AG04450 (cell line): ENCODE measurements at places on chromosomes 1 and 21.

DNA sequence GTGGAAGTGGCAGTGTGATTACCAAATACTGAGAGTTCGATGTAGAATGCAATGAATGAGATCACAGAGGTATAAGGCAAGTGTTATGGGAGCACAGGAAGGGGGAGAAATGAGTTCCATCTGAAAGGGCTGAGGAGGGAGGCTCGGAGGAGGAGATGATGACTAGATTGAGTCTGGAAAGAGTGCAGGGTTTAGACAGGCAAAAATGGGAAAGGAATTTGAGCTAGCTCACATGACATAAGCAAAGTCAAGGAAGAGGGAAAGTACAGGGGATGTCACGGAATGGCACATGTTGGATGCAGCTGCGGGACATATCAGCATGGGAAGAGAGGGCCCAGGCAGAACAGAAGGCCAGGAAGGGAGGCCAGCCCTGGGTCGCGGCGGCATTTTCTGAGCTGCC is 132.7 kb downstream of the RUNX1 start:
- DNase-seq: peak; percentile 38

DNA sequence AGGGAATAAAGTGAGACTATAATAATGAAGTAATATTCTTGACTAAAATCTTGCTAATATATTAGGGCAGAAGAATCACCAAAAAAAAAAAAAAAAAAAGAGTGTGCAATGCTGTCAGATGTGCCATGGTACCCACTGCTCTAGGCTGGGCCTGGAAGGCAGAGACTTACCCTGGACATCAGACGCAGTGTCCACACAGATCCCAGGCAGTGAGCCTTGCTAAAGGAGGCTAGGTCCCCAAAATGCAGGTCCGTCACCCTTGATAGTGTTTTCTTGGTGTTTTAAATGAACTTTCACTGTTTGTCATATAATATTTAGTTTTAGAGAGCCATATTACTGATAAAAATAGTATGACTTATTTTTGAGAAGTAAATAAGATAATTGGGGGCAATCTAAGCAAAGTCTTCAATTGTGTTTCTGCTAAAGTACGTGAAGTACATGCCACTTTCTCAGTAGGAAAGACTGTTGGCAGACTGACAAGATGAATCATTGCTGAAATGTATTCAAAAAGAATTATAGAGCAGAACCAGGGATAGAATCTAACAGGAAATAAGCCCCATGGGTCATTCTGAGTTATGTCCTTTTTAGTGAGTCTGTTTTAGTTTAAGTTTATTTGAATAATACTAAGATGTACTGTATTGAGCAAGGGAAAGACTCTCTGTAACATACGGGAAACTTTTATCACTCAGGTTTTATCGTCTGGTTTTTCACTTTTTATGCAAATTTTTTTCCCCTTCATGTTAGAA is 74.6 kb upstream of the PDC start:
- DNase-seq: peak; percentile 73

DNA sequence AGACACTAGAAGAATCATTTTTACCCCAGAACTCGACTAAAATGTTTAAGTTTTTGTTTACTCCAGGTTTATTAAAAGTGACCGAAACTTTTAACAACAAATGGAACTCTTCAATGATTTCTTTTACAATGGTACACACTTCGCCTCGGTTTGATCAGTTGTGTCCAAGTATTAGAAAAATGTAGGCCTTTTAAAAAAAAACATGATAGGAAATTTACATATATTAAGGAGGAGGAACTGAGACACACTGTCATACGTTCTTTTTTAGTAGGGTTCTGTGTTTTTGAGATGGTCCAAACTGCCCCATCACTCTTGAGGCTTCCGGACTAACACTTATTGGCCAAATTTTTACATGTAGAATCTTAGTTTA is 1.3 kb downstream of the PRDM2 start:
- no peak for DNase-seq

GRCh38 chr21:45479691-45480675 is 62.3 kb downstream of the SLC19A1 start:
- no peak for DNase-seq

DNA sequence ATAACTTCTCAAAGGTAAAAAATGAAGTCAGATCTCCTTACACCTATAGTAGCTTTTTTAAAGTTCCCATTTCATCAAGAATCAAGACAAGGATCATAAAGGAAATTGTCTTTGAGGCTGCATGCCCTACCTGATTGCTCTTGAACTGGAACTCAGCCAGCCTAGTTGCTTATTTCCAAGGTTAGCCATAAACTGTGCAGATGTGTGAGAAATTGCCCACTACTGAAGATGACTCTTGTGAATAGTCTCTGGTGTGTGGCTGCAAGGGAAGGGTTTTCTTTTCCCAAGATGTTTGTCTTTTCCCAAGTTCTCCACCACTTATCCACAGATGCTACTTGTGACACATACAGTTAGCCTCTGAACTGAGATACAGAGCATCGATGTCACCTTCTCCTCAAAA is 81.7 kb upstream of the DUSP10 start:
- no peak for DNase-seq

DNA sequence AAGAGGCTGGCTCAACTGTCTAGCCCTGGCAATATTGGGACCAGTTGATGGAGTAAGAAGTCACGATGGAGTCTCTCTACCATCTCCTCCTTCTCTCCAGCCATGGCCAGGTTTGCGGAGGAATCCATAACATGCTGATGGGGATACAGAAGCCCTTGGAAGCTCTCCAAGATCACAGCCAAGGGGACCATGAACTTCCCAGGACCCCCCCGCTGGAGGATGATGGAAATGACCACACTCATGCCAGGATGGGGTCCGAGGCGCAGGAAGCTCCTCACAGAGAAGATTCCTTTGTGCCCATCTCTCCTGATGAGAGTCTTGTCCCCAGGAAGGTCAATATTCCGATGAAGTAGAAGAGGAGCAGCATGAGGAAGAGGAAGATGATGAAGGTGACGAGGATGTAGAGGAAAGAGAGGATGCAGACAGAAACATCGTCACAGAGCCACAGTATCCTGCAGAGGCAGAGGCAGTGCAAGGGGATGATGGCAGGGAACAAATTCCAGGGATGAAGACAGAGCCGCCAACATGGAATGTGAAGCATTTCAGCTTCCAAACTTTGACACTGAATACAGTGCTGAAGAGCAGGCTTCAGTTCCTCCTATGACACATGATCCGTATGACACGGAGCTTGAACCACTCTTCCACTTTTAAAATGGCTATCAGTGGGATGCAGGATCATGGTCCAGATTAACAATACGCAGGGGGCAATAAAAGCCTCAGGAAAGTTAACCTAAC is 57.9 kb upstream of the EDN2 start:
- DNase-seq: no peak

- no peak for DNase-seq
Measured at GRCh38 chr1:165527251-165528007, 16.4 kb upstream of the LRRC52 start.

- no peak for DNase-seq
Measured at GRCh38 chr1:200837931-200838571, 34.7 kb upstream of the GPR25 start.

DNA sequence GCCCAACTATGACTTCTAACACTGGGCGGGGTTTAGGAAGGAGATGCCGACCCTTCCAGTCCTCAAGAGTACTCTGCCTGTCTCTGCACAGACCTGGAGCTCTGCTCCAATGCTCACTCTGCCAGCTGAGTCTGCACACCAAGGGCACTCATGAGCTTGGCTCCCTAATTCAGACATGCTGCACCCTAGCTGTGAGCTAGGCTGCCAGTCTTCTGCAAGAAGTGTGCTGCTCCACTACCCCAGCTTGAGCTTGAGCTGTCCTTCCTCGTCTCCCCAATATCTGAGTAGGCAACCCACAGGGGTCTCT is 13.2 kb downstream of the TP53BP2 start:
- DNase-seq: no peak

- no peak for DNase-seq
Measured at GRCh38 chr1:12513181-12513580, 104.8 kb downstream of the DHRS3 start.

- no peak for DNase-seq
Measured at GRCh38 chr1:22790232-22791008, 79.8 kb downstream of the EPHB2 start.

GRCh38 chr21:33866826-33867225 is 48.8 kb downstream of the ATP5PO start:
- DNase-seq: no peak

- peak; percentile 69 for DNase-seq
Measured at GRCh38 chr1:41152622-41153044, 89.5 kb downstream of the SCMH1 start.

DNA sequence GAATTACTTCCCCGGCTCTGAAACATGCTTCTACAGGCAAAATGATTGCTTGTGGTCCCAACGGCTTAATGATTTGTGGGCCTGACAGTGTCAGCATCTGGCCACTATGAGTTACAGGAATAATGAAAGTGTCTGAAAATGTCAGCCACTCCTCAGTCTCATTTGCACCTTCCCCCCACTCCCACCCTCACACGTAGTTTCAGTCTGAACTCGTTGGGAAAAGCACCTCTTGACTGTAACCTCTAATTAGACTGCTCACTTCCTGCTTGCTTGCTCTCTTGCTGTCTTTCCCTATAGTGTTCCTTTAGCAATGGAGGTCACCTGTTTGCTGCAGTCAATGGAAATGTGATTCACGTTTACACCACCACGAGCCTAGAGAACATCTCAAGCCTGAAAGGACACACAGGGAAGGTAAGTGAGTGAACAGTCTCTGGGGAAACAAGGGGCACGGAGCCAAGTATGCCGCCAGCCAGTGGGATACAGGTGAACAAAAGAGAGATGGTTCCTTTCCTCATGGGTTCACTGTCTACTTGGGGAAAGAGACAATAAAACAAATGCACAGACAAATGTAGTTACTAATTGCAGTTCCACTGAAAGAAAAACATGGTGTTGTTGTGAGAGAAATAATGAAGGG is 27.1 kb downstream of the CFAP57 start:
- no peak for DNase-seq

DNA sequence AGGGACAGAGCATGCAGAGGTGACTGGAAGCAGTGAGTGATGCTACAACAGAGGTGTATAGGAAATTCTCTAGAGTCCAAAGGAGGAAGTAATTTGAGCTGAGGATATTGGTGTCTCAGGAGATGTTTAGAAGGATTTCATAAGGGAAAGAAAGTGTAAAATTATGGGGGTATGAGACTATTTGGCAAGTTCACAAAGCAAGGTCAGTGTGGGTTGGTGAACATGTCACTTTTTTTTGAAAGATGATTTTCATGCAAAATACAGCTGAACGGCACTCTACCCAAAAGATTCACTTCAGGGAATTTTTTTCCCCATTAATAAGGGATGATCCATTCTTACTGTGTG is 24.1 kb downstream of the HMGCS2 start:
- no peak for DNase-seq
